ENCODE measurements at places on chromosomes 12 and 14.

- no peaks in the 10 kb centered on the region for H3K36me3 ChIP-seq
- H3K4me3 ChIP-seq, result no peak overlapping the region
- H3K4me1 ChIP-seq, result peaks cover 2% of the 10 kb centered on the region
- no peaks in the 10 kb centered on the region for H3K27me3 ChIP-seq
Measured at GRCh38 chr12:93302331-93303229, 75.1 kb upstream of the NUDT4 start.

DNA sequence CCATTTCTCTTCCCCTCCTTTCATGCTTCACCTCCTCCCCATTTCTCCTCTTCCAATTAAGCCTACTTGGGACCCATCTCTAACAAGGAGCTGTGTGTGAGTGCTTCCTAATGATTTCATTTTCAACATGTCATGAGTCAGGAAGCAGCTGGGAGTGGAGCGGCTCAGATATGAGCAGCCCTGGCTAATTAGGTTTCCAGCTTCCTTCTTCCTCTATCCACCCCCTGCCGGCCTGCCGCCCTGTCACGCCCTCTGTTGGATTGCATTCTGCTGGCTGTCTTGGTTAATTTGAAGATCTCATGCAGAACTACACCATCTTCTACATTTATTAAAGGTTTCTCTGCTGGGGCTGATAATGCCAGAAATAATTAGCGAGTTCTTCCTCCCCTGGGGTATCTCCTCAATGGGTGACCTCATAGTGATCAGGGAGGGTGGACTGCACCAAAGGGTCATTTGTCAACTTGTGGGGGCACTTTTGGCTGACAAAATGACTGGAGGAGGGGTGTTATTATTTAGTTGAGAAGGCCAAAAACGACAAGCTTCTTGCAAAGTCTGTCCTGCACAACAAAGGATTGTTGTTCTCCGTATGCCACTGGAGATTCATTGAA, 300.9 kb upstream of the SRRM4 start:
- H3K27ac ChIP-seq, result no peak overlapping the region
- no peak for DNase-seq
- H3K36me3 ChIP-seq, result no peaks in the 10 kb centered on the region

- DNase-seq, result no peak
- H3K4me3 ChIP-seq, result no peak overlapping the region
- H3K27me3 ChIP-seq, result no peaks in the 10 kb centered on the region
- no peak overlapping the region for H3K27ac ChIP-seq
- no peaks in the 10 kb centered on the region for H3K36me3 ChIP-seq
Measured at GRCh38 chr12:129651951-129652350, 251.9 kb downstream of the TMEM132D start.

- no peak overlapping the region for H3K4me3 ChIP-seq
- no peaks in the 10 kb centered on the region for H3K36me3 ChIP-seq
- no peaks in the 10 kb centered on the region for H3K4me1 ChIP-seq
- H3K27ac ChIP-seq, result no peak overlapping the region
Measured at GRCh38 chr12:106101803-106102202, 37.0 kb downstream of the NUAK1 start.

- peaks cover 4% of the 10 kb centered on the region for H3K27me3 ChIP-seq
- H3K36me3 ChIP-seq, result no peaks in the 10 kb centered on the region
- H3K4me3 ChIP-seq, result no peak overlapping the region
- no peak overlapping the region for H3K27ac ChIP-seq
- H3K4me1 ChIP-seq, result no peaks in the 10 kb centered on the region
- no peak for DNase-seq
Measured at GRCh38 chr12:25458047-25458552, 95.0 kb downstream of the LMNTD1 start.

- peak overlapping the region; percentile 84 for H3K4me3 ChIP-seq
- H3K36me3 ChIP-seq, result peaks cover 75% of the 10 kb centered on the region
- H3K4me1 ChIP-seq, result peaks cover 96% of the 10 kb centered on the region
- peak overlapping the region; percentile 99 for H3K27ac ChIP-seq
- no peaks in the 10 kb centered on the region for H3K27me3 ChIP-seq
Measured at GRCh38 chr14:91246051-91246852, 1.7 kb upstream of the GPR68 start.

- no peak for DNase-seq
- H3K4me3 ChIP-seq, result no peak overlapping the region
- H3K4me1 ChIP-seq, result peaks cover 13% of the 10 kb centered on the region
- no peak overlapping the region for H3K27ac ChIP-seq
- H3K27me3 ChIP-seq, result no peaks in the 10 kb centered on the region
Measured at GRCh38 chr14:89247457-89248122, 169.4 kb downstream of the FOXN3 start.

DNA sequence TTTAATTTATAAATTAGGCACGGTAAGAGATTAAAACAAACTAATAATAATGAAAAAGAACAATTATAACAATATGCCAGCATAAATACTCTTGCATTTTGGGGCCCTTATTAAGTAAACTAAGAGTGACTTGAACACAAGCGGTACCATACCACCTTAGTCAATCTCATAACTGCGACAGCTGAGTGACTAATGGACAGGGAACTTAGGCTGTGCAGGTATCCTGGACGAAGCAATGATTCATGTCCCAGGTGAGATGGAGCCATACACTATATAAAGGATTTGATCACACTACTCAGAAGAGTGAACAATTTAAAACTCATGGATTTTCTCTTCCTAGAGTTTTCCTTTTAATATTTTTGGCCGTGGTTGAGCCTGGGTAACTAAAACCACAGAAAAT, 4.3 kb downstream of the KLRC4 start:
- no peaks in the 10 kb centered on the region for H3K4me1 ChIP-seq
- no peak for DNase-seq
- H3K36me3 ChIP-seq, result no peaks in the 10 kb centered on the region
- H3K27ac ChIP-seq, result no peak overlapping the region

DNA sequence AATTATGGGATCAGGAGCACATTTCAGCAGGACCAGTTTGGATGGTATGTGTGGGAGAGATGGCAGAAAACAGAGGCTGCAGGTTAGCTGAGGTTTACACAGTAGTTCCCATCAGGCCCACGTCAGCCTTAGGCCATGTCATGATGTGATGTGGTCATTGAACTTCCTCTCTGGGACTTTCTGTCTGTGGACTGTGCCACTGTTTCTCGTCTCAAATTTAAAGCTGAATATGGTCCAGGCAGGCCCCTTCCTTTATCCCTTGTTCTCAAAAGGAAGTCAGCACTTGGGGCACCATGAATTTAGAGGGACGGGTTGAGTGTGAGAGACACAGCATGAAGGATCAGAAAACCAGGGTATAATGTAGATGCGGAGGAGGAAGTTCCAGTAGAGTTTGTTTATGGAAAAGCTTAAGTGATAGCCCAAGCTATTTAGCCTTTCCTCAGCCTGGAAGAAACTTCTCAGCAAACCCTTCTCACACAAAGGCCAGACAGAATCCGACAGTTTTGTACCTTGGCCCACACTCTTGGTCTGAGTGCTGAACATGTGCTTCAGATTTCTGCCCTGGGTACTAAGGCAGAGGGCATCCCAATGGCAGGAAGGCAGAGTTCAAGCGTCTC, 3.6 kb upstream of the IGFBP6 start:
- H3K27me3 ChIP-seq, result peaks cover 70% of the 10 kb centered on the region
- no peak overlapping the region for H3K4me3 ChIP-seq
- no peak overlapping the region for H3K27ac ChIP-seq
- H3K36me3 ChIP-seq, result no peaks in the 10 kb centered on the region
- peaks cover 23% of the 10 kb centered on the region for H3K4me1 ChIP-seq
- DNase-seq, result no peak

DNA sequence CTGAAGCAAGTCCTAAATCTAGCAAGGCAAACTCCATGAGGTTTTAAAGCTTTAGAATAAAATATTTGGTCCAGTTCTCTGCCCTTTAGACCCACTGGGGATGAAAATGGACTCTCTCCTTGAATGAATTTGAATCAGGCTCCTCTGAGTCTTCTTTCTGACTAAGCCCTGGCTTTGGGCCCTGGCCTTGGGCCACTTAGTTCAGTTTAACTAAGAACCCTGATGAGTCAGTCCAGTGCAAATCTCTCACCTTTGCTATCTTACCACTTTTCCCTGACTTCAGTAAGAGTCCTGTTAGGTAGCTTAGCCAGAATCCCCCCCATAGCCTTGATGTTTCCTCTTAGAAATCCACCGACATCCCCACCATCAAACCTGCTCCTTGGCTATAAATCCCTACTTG, 427.5 kb downstream of the SNAPC1 start:
- no peak overlapping the region for H3K4me3 ChIP-seq
- peaks cover 6% of the 10 kb centered on the region for H3K27me3 ChIP-seq
- H3K36me3 ChIP-seq, result no peaks in the 10 kb centered on the region
- H3K4me1 ChIP-seq, result no peaks in the 10 kb centered on the region
- H3K27ac ChIP-seq, result no peak overlapping the region
- no peak for DNase-seq

GRCh38 chr12:27810756-27811155, 30.7 kb upstream of the MANSC4 start:
- H3K4me1 ChIP-seq, result peaks cover 38% of the 10 kb centered on the region
- H3K27me3 ChIP-seq, result peaks cover 35% of the 10 kb centered on the region
- H3K36me3 ChIP-seq, result no peaks in the 10 kb centered on the region

GRCh38 chr14:100872259-100873095, 31.0 kb downstream of the RTL1 start:
- no peaks in the 10 kb centered on the region for H3K36me3 ChIP-seq
- peaks cover 3% of the 10 kb centered on the region for H3K27me3 ChIP-seq
- no peak overlapping the region for H3K4me3 ChIP-seq
- no peaks in the 10 kb centered on the region for H3K4me1 ChIP-seq
- no peak overlapping the region for H3K27ac ChIP-seq
- no peak for DNase-seq

DNA sequence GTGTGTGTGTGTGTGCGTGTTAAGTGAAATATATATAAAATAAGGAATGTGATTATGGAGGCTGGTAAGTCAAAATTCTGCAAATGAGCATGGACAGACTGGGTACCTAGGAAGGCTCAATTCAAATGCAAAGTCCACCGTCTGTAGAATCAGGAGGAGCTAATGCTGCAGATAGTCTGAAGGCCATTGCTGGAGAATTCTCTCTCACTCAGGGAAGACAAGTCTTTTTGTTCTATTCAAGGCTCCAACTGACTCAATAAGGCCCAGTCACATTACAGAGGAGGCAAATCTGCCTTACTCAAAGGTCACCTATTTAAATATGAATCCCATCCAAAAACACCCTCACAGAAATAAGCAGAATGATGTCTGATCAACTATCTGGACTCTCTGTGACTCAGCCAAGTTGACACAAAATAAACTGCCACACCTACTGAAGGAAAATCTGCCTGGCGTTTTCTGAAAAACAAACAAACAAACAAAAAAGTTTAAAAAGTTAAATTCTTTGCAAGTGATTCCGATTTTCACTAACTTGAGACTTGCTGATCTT, 684 bp upstream of the KLRF2 start:
- no peaks in the 10 kb centered on the region for H3K27me3 ChIP-seq
- DNase-seq, result no peak

DNA sequence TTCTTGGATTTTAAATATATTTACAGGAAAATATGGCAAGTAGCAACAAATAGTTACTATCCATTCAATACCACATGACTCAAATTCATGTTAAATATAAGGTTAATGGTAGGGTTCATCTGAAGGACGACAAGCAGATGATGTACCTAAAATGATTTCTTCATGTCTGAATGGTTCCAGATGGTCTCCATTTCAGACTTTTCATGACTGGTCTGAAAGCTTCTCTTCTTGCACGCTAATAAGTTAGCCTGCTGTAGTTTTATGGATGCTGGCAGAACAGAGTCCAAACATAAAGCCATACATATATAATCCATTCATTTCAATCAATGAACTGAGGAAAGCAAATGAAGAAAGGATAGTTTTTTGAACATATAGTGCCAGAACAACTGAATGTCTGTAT, 257.0 kb upstream of the MGAT4C start:
- DNase-seq, result no peak
- H3K27ac ChIP-seq, result no peak overlapping the region
- H3K4me1 ChIP-seq, result no peaks in the 10 kb centered on the region
- H3K36me3 ChIP-seq, result no peaks in the 10 kb centered on the region
- H3K27me3 ChIP-seq, result no peaks in the 10 kb centered on the region
- H3K4me3 ChIP-seq, result no peak overlapping the region

GRCh38 chr12:54139019-54139418, 49.8 kb downstream of the SMUG1 start:
- no peaks in the 10 kb centered on the region for H3K4me1 ChIP-seq
- H3K27ac ChIP-seq, result no peak overlapping the region
- H3K27me3 ChIP-seq, result peaks cover 99% of the 10 kb centered on the region
- no peaks in the 10 kb centered on the region for H3K36me3 ChIP-seq
- no peak for DNase-seq
- H3K4me3 ChIP-seq, result no peak overlapping the region

GRCh38 chr12:101714877-101715444, 17.5 kb downstream of the CHPT1 start:
- peaks cover 7% of the 10 kb centered on the region for H3K36me3 ChIP-seq
- DNase-seq, result no peak
- H3K4me3 ChIP-seq, result no peak overlapping the region
- H3K27ac ChIP-seq, result no peak overlapping the region
- no peaks in the 10 kb centered on the region for H3K27me3 ChIP-seq
- H3K4me1 ChIP-seq, result peaks cover 6% of the 10 kb centered on the region

- peaks cover 16% of the 10 kb centered on the region for H3K27me3 ChIP-seq
- no peak for DNase-seq
- H3K36me3 ChIP-seq, result peaks cover 1% of the 10 kb centered on the region
- no peak overlapping the region for H3K4me3 ChIP-seq
- no peak overlapping the region for H3K27ac ChIP-seq
- H3K4me1 ChIP-seq, result no peaks in the 10 kb centered on the region
Measured at GRCh38 chr12:103994235-103994634, 28.6 kb downstream of the TDG start.

GRCh38 chr14:36315159-36315853, 5.1 kb downstream of the MBIP start:
- no peak overlapping the region for H3K27ac ChIP-seq
- DNase-seq, result no peak
- no peak overlapping the region for H3K4me3 ChIP-seq
- peaks cover 10% of the 10 kb centered on the region for H3K36me3 ChIP-seq

DNA sequence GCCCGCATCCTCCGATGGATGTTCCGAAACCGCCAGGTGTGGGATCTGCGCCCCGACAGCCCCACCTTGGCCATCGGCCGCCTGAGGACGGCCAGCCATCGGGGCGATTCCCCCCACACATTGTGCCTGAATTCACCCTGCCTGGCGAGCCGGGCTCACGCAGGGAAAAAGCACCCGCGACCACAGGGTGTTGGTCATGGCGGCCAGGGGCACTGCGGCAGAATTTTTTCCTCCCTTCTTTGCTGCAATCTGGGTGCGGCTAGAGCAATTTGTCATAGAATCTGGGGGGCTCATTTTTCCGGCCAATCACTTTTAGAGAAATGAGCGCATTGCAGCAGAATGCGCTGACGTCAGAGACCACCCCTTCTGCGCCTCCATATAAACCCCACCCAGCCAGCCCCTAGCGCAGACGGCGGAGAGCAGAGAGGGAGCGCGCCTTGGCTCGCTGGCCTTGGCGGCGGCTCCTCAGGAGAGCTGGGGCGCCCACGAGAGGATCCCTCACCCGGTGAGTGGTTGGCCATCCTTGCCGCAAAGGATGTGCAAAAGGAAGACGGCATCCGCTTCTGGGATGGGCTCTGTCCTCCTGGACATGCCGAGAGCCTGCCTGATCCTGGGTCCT, at the start of gene MEG3:
TSS of gene MEG3 (plus strand) at position 406 of the 619 bp plus-strand sequence.
- DNase-seq, result no peak
- H3K27ac ChIP-seq, result no peak within 1 kb of the TSS
- peaks cover 68% of the 10 kb centered on the region for H3K27me3 ChIP-seq
- peaks cover 3% of the 10 kb centered on the region for H3K4me1 ChIP-seq
